MV-4-11 (cell line): ENCODE measurements at places on chromosomes 2 and 18.

- DNase-seq = no peak
Measured at GRCh38 chr18:74654638-74655037, 57.0 kb downstream of the ZNF407 start.

DNA sequence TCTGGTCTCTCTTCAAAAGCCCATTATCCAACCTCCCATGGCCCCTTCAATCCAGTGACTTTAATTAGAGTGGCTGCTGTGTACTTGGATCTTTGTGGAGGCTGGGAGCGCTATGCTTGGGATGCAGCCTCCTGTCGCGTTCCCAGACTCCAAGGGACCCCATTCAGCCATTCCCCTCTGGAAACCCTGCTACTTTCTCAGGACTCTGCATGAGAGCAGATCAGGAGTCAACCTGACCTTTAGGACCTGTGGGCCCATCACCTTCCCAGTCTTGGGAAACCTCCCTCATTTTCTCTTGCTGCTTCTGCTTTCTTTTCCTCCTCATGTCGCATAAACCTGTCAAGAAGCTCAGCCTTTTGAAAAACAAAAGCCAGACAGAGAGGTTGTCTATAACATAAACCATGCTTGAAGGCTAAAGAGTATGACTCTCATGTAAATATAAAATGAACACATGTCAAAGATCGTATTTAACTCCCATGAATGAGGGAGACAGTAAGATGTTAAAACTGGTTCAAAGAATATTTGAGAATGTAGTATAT, 143.1 kb upstream of the PELI1 start:
- DNase-seq = no peak

GRCh38 chr2:113876503-113877387, 13.1 kb upstream of the ACTR3 start:
- DNase-seq = no peak

DNA sequence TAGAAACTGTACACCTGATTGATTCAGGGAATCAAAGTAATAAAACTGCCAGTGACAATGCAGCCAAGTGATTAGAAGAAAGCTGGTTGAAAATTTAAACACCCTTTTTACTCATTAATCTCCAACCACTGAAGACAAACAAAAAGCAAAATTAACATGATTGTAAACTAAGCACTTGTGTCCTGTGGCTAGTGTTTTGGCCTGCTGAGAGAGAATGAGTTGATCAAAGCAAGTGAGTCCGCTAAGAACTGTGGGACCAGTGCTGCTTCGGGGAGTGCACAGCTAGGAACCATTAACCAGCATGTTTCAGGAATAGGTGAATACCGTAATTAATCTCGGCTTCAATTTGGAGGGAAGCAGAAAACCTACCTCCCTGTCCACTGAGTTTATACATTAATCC, 13.6 kb upstream of the PAPOLG start:
- no peak for DNase-seq

DNA sequence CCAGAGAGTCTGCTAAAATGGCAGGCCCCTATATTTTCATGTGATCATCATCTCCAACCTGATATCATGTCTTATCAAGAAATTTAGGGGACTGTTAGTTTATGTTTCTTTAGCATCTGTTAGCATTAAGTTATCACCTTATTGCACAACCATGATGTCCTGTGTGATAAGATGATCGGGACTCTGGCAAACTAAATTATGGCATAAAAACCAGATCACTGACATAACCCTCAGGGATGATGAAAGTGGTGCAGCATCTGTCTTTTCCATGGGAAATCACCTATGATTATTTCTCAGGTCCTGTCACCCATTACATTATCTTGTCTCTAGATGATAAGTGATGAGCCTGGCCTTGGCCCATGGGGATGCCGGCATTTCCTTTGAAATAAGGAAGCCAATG, 458.6 kb upstream of the DCC start:
- no peak for DNase-seq

DNA sequence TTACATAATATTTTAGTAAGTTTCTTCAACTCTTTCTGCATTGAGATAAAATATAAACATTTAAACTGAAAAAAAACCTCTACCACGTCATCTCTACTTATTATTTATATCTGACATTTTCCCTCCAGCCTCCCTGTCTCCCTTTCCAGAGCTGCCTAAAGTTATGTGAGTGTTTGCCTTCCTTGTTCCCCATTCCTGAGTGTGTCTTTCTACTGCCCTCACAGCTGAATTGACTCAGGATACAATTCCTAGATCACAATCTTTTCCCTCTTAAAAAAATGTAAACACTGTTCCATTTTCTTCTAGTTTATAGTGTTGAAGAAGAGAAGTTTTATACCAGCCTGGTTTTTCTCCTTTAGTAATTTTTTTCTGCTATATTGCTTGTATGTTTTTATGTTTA, 5.3 kb downstream of the TRPM8 start:
- no peak for DNase-seq

GRCh38 chr2:86466306-86466705, 25.1 kb downstream of the KDM3A start:
- DNase-seq = no peak

GRCh38 chr2:159317392-159318088, 31.0 kb upstream of the WDSUB1 start:
- DNase-seq = peak; percentile 19

GRCh38 chr2:32832821-32833220, 113.9 kb upstream of the LTBP1 start:
- DNase-seq = no peak

DNA sequence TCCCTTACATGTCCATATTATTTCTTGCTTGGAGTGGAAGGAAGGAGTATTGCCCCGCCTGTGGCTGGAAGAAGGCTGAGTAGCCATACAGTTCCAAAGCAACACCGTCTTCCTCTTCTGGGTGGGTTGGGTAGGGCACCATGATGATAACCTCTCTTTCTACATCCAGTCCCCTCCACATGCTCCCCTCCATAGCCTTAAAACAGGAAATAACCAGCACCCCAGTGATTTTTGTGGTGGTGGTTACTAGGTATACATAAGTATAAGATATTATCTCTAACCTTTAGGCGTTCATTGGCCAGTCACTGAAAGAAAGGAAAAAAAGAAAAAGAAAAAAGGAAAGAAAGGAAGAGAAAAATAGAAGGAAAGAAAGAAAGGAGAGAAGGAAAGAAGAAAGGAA, 63.1 kb downstream of the CXCR4 start:
- no peak for DNase-seq

DNA sequence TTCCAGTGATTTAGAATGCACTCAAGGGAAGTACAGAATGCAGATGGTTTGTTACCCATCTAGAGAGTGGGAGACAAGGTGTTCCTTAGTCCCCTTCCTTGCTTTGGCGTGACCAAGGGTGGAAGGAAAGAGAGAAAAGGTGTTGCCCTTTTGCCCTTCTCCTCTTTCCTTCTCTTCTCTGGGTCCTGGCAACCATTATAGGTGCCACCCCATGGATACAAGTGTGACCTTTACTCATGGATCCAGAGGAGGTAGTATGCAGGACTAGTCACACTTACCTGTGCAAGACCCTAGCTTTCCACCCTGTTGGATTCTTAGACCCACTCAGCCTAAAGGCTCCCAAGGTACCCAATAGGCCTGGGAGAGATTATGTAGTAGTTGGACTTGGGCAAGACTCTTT, 11.6 kb upstream of the RBFA start:
- DNase-seq = no peak

- no peak for DNase-seq
Measured at GRCh38 chr2:234935311-234935710, 16.5 kb upstream of the SH3BP4 start.

GRCh38 chr2:190468814-190469569, 60.8 kb downstream of the MFSD6 start:
- peak; percentile 14 for DNase-seq

DNA sequence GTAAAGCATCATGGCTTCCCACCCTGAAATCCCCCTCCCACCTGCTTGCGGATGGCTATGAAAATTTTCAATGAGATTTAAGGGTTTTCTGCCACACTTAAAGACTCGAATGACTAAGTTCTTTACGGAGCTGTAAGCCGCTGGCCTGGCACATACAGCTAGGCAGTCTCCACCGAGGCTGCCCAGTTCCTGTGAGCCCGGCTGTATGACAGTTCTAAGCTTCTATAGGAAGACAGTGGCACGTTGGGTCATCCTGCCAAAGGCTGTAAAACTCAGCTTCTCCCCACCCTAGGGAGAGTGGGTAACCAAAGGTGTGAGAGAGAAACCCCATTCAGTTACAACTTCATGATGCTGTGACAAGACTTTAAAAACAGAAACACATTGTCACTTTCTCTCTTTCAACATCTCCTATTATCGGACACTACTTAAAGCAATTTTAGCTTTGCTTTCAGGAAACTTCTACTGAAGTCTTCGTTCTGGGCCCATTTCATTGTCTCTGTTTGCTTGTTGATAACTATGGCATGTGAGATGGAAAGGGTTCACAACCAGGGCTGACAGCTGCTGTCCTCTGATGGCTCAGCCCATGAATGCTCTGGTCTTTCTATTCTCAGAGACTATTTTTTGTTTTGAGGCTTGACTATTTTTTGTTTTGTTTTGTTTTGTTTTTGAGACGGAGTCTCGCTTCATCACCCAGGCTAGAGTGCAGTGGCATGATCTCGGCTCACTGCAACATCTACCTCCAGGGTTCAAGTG, 7.1 kb downstream of the CASP8 start:
- no peak for DNase-seq

DNA sequence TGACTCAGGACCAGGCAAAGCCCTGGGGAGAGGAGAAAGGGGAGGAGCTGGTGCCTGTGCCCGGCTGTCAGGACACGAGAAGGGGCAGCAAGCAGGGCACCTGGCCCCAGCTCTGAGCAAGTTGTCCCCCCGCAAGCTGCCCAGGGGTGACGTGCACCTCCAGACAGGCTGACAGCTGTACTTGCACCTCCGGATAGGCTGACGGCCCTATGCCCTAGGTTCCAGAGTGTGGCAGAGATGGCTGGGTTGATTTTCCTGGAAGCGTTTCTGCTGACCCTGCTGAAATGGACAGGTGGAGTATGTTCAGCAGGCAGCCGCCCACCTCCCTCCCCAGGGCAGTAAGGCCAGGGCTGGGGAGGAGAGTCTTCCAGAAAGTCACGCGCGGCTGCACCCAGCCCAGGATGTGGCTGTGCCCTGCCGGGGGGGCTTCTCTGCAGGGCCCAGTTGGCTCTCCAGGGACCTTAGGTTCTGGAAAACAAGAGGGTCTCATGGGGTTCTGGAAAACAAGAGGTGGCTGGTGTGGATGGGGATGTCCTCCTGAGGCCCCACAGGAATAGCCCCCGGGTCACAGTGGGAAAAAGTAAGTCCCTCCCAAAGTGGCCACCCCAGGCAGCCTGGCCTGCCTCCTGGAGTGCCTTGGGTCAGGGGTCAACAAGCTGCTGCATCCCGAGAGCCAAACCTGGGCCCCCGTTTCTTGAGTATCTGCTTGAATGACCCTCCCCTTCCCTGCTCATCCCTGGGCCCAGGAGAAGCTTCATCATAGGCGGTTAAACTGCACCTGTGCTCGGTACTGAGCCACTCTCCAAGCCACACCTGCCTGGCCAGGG, 71.4 kb upstream of the OTOS start:
- no peak for DNase-seq

- no peak for DNase-seq
Measured at GRCh38 chr2:36680012-36680411, 16.5 kb upstream of the VIT start.

DNA sequence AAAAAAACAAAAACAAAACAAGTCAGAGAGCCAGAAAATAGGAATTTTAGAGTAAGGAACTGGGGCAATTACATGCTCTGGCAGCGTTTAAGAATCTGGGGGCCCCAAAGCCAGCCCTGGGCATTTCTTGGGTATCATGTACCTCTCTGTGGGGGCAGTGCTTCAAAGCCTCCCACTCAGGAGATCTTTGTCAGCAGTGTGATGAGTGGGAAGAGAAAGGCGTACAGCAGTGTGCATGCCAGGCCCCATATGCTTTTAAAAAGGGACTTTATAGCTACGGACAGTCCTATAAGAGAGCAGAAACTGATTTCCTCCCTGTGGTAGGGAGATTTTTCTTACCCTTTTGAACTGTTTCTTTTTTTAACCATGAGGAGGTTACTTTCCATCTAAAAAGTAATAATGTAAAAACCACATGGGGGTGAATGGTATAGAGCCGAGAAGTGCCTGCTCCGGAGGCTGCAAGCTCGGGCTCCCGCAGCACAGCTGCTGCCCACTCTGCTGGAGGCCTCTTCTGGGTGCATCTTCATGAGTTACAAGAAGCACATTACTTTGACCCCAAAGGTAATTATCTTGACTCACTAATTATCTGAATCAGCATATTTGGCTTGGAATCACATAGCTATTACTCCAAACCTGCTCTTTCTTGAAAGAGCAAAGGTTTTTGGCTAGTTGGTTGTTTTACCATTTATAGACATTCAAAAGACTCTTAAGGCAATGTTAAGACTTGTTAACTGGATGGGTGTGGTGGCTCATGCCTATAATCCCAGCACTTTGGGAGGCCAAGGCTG, 46.4 kb downstream of the PROC start:
- DNase-seq = no peak

- DNase-seq = no peak
Measured at GRCh38 chr2:9441556-9441955, 18.1 kb downstream of the CPSF3 start.

DNA sequence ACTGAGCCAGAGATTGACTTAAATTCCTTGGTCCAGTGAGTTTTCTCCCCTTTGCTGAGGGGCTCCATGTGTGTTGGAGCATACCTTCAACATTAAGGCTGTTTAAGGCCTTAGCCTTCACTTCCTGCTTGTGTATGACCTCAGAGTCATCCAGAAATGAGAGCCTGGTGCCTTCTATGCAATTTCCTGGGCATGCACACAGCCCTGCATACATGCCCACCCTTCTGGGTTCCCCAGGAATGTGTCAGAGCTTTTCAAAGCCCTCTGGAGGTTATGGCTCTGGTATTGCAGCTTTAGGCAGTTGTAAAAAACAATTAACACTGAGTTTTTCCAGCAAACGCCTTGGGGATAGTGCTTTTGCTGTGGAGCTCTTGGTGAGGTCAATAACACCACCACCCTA, 16.7 kb downstream of the IL1R1 start:
- peak; percentile 28 for DNase-seq

- no peak for DNase-seq
Measured at GRCh38 chr18:2967820-2968219, 45.1 kb downstream of the LPIN2 start.

- DNase-seq = no peak
Measured at GRCh38 chr2:85987266-85988174, 98.7 kb upstream of the ST3GAL5 start.

GRCh38 chr2:117854610-117855009, 40.1 kb downstream of the DDX18 start:
- DNase-seq = no peak

- DNase-seq = no peak
Measured at GRCh38 chr18:36464126-36464651, 166.7 kb downstream of the FHOD3 start.

- DNase-seq = no peak
Measured at GRCh38 chr2:138223319-138223718, 259.0 kb downstream of the HNMT start.

- no peak for DNase-seq
Measured at GRCh38 chr18:21904856-21905255, 164.3 kb downstream of the MIB1 start.

DNA sequence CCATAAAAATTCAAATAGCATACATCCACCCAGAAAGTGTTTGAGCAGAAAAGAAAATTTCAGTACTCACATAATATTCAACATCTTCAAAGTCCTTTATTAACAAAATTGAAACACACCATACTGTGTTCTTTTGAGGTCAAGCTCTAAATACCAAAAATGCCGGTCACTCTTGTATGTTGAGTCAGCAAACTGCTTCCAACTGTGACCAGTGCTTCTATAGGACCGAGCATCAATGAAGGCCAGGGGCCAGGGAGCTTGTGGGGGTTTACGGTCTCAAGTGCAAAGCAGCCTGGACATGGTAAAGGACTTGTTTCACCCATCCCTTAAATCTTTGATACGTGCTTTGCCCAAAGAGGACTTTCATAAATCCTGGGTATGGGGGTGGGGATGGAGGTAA, 112.7 kb upstream of the REV1 start:
- no peak for DNase-seq
